Activated T-cell treated with anti-CD3 and anti-CD28 coated beads, Interleukin-2, amount 50 U/mL, for 1 hour (primary cell): ENCODE measurements at places on chromosomes 5 and 9.

DNA sequence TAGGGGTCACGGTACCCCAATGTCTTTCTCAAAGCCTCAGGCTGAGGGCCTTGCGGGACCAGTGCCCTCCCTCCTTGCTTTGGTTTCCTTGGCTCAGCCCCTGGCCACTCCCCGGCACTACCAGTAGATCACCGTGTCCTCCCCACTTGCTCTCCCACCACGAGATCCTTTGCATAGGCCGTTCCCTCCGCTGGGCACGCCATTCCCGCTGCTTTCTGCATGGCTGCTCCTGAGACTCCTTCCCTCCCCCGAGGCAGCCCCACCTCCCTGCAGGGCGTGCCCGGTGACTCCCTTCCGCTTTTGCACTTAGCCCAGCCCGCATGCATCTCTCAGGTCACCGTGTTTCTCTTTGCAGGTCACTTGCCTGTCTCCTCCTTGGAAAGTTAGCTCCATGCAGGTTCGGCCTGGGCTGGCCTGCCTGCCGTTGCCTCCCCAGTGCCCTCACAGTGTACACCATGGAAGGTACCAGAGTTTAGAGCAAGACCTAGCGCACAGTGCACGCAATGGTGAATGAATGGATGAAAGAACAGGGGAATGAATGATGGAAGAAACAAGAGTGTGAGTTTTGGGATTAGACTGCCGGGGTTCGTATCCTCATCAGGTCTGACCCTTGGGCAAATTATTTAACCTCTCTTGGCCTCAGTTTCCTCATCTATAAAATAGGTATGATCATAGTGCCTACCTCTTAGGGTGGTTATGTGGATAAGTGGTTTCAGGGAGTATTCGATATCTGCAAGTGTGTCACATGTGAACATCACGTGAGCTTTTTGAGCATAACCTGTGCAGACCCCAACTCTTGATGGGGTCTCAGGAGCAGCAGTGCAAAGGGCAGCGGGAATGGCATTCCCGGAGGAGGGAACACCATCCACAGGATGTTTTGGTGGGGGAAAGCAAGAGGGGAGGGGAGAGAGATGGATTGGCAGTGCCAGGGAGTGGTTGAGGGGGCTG is 214.3 kb downstream of the C9orf50 start:
- DNase-seq: no peak

DNA sequence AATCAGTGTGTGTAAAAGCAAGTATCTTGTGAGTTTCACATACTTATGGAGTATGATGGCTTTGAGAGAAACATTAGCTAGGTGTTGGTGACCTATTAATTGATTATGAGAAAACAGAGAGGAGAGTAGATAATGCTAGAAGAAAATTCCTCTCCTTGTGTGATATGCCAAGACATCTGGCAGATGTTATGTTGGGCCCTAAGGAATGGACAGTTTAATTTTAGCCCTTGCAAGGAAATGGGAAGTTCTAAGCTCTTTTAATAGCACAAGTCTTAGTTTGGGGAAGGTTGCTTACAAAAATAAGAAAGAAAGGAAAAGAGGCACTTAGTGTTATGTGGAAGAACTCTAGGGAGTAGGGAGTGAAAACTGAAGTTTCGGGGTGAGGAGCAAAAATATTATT is 5.1 kb downstream of the ZNF462 start:
- no peak for DNase-seq

GRCh38 chr9:81855538-81855937 is 72.7 kb upstream of the SPATA31D4 start:
- no peak for DNase-seq

GRCh38 chr5:78534148-78534904 is 114.2 kb downstream of the LHFPL2 start:
- no peak for DNase-seq

DNA sequence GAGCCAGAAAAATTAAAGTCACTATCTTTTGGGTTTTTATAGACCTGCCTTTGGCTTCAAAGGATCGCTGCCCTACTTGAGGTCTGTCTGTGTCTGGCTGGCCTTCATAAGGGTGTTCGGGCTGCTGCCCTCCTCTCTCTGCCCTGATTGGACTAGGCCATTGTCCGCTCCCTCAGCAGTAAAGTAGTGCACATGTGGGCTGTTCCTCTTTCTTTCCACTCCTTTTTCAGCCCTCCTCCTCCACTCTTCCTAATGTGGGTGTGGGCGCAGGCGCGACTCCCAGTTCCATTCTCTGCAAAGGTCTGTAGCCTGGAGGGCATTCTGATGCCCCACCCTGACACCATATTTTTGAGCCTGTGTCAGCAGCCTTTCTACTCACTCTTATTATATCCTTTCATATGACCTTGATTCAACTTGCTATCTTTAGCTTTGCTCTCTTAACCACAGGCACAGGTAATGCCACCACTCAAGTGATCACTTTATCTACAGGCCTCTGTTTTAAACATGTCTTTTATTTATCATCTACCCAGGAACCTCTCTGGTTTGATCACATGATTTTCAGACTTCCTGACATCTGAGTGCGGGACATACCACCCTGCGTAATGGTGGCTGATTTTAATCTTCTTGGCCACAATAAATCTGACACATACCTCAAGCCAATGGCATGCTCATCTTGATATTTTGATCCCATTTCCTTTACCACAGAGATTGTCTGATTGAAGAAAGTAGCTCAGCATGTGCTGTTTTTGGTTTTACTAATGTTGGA is 144.5 kb downstream of the AOPEP start:
- DNase-seq: no peak

DNA sequence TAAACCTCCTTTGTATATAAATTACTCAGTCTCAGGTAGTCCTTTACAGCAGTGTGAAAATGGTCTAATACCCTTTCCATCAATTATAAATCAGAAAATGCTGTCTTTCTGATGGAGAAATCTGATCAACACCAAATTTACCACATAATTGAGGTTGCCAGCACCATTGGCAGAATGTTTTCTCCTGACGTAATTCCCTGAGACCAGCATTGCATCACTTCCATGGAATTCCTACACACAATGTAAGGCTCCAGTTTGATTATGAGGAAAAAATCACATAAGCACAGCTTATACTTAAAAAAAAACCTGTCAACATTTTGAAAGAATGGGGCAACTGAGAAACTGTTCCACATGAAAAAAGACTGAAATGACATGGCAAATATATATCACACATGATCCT is 618.7 kb upstream of the CDH6 start:
- DNase-seq: no peak

DNA sequence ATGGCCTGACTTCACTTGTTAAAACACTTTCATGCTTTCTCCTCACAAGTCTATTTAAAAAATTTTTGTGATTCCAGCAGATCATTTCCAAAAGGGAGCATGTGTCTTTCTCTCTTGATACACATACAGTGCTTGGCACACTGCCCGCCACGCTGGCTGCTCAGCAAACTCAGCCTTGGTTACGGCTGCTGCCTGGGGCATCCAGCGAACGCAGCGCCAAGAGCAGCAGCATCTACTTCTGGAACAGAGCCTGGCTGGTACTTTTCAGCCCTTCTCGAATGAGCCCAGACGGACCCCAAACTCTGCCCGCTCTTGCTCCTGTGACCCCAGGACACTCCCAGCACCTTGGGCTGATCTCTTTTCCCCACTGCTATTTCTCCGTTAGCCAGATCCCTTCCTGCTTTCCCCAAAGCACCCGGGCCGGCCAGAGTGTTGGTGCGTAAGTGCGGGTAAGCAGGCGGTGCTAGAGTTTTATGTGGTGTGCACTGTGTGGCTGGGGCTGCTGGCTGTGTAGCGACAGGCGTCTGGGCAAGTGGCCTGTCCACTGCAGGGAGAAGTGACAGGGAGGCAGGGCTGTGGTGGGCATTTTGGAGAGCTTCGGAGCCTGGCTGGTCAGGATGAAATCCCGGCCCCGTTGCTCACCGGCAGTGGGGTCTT is 73.2 kb downstream of the SH3PXD2B start:
- DNase-seq: no peak

DNA sequence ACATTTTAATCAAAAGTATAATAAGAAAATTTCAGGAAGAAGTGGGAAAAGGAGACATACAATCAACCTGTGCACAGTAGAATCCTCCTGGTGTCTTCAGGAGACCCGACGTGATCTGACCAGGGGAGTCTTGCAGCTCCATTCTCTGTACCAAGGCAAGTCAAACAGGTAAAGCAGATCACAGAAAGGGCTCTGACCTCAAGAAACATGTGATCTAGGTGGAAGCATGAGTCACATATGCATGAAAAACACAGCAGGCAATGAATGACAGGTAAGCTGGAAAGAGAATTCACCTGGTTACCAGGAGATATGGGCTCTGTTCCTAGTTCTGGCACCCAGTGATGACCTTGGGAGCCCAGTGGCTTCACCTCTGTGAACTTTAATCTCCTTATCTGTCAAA is 19.4 kb upstream of the FABP6 start:
- no peak for DNase-seq

DNA sequence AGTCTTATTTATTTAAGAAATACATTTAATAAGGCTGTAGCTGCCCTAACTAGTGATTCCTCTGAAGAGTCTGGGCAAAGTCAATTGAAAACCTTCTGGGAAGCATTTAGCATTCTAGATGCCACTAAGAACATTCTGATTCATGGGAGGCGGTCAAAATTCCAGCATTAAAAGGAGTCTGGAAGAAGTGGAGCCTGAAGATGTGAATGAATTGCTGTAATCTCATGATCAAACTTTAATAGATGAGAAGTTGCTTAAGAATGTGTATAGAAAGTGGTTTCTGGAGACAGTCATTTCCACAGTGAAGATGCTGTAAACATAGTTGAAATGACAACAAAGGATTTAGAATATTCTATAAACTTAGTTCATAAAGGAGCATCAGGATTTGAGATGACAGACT is 61.4 kb downstream of the WDR41 start:
- no peak for DNase-seq

GRCh38 chr5:151060742-151061141 is 20.1 kb downstream of the TNIP1 start:
- DNase-seq: no peak

- DNase-seq: no peak
Observed at GRCh38 chr5:81755320-81755719, 4.4 kb upstream of the SSBP2 start.

GRCh38 chr9:134004131-134004873 is 12.2 kb upstream of the VAV2 start:
- DNase-seq: no peak

- no peak for DNase-seq
Observed at GRCh38 chr5:75461679-75462078, 49.8 kb downstream of the CERT1 start.

GRCh38 chr5:83972236-83972635 is 251.6 kb upstream of the HAPLN1 start:
- DNase-seq: no peak

DNA sequence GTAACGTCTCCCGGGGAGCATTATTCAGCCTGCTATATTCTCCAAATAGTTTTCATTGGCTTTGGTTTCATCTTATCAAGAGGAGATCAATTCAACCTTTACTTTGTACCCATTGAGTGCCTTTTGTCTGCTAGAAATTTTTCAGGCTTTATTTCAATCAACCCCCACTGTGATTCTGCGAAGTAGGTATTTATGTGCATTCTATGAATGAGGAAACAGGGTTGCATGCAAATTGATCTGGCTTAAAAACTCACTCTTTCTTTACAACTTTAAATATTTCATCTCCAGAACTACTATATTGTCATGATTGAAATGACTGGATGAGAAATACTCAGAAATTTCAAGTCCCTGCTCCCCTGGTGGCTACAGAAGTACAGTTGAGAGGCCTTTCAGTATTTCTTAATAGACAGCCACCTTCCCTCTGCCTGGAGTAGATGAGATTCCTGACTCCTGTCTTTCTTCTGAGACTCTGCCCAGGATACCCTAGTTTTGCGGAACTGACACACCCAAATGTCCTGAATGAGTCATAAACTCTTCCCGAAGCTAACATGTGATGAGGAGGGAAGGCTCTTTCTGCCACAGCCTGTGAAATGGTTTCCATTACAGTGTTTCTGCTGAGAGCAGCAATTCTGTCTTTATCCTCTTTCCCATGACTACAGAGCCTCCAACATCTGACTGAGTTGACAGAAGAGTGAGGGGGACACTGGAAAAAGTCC is 52.6 kb upstream of the TNC start:
- DNase-seq: no peak

DNA sequence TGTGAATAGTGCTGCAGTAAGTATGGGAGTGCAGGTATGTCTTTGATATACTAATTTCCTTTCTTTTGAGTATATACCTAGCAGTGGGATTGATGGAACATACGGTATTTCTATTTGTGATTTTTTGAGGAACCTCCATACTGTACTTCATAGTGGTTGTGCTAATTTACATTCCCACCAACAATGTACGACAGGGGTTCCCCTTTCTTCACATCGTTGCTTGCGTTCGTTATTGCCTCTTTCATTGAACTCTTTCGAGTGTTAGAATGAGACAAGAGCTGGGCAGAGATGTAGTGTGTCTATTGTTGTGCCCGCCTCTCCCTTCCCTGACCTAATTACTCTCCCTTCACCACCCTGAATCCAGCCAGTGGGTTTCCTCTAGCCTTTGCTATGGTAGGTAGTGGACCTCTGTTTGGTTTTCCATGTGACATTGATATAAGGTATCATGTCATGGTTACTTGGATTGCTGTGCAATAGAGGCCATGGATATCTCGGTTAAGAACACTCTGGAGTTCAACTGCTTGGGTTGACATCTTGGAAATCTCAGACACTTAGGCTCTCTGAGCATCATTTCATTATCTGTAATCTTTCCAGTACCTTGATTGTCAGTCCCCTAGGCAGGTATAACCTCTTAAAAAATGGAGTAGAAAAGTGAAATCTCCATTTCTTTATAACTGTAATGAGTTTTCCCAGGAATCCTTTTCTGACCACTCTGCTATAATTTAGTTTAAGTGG is 19.5 kb downstream of the AOPEP start:
- DNase-seq: no peak

GRCh38 chr9:108049671-108050494 is 560.3 kb upstream of the KLF4 start:
- DNase-seq: no peak

- no peak for DNase-seq
Observed at GRCh38 chr9:2138646-2139045, 123.5 kb downstream of the SMARCA2 start.

- DNase-seq: no peak
Observed at GRCh38 chr5:30040488-30041118, 1152.9 kb upstream of the CDH6 start.

DNA sequence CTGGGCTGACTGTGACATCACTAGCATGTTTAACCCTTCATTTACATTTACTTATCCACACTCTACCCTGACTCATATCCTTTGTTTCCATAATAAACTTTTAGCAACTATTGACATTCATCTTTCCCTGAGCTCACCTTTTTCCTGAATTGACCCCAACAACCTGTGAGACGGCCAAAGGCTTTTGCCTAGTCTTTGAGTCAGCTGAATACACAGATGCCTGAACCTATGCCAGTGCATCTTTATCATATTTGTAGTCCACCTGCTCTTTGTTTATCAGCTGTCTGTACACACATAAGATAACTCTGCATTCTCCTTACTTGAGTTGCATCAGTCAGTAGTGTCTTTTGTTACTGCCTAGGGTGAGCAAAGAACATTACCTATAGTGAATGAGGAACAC is 128.5 kb upstream of the HMHB1 start:
- DNase-seq: no peak
